ENCODE measurements at places on chromosomes 5 and 9.
A peak's percentile ranks its signal among the peaks of the same experiment; 100 is the strongest.

DNA sequence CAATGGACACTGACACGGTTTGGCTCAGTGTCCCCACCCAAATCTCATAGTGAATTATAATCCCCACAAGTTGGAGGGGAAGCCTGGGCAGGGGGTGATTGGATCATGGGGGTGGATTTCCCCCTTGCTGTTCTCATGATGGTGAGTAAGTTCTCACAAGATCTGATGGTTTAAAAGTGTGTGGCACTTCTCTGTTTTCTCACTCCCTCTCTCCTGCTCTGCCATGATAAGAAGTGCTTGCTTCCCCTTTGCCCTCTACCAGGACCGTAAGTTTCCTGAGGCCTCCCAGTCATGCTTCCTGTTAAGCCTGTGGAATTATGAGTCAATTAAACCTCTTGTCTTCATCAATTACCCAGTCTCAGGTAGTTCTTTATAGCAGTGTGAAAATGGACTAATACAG is 115.8 kb upstream of the KIF2A start:
- DNase-seq: no peak

DNA sequence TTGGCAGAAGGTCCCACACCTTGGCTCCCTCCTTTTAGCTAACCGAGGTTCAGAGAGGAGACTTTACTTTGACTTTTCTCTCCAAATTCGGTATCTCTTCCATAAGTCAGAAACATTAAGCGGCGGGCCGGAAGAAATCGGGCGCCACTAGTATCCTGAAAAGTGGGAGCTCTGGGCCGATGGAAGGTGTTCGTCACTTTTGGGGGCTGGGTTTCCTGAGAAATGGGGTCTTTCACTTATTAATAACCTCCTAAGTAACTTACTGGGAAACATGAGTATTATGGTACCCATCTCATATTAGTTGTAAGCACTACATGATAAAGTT is 716 bp downstream of the STX17 start:
- DNase-seq: no peak

DNA sequence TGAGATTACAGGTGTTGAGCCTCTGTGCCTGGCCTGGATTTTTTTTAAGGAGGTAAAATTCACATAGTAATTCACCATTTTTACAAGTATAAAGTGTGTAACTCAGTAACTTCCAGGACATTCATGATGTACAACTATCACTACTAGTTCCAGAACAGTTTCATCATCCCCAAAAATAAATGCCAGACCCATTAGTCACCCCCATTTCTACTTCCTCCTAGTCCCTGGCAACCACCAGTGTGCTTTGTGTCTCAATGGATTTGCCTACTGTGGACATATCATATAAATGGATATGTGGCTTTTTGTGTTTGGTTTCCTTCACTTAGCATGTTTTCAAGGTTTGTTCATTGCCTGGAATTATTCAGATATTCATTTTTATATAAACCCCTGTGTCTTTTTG is 72.5 kb upstream of the PANK3 start:
- DNase-seq: no peak

DNA sequence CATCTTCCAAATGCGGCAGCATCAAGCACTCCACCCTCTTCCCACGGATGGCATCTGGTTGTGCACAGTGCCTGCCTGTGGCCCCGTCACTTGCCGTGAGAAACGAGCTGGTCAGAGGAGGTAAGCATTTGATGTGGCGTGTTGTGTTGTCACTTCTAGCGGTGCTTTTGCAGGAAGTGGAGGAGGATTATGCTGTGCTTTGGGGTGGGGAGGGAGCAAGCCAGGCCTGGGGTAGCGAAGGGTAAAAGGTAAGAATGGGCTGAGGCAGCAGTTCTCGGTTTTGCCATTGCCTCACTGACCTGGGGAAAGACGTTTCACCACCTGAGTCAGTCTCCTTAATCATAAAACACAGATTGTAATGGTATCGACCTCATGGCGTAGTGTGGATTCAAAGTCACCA is 2.3 kb upstream of the POMT1 start:
- DNase-seq: no peak

- DNase-seq: peak; percentile 90
Observed at GRCh38 chr5:181190711-181191525, 14.1 kb downstream of the TRIM7 start.

DNA sequence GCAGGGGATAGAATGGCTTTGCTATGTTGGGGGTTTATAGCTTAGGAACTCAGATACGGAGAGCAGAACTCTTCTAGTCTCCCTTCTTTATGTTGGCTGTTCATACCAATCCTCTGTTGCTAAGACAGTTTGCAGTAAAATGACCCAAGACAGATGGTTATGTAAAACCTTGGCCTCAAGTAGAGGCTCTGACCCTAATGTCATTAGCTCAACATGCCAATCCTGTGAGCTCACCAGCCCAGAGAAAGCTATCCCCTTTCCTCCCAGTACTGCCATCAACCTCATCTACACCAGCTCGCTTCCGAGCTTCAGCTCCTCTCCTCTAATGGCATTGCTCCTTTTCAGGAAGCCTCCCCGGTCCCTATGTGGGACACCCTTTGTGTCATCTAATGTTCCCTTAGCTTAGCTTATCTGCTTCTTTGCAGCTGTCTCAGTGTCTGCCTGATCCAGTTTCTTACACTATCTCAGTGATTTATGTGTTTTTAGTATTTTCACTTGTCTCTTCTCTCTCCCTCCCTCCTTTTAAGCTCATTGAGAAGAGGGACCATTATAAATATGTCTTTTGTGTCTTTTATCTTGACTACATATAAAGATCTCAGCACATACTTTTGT is 281.3 kb upstream of the CLINT1 start:
- DNase-seq: no peak

GRCh38 chr5:107541400-107541799 is 129.3 kb downstream of the EFNA5 start:
- DNase-seq: no peak

DNA sequence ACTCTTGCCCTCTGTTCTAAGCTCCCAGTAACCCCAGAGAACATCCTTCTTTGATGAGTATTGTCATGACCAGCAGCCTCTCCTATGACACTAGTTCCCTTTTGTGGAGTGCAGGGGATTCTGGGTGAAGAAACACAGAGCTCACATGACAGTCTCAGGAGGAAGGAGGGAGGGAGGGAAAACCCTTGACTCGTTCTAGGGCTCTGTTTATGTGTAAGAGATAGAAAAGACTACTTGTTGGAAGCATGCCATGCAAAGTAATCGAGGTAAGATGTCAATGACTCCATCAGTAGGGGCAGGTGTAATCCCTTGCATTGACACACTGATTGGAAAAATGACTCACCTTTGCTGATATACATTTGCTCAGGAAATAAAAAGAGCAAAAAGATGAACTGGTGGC is 190.2 kb upstream of the ELL2 start:
- no peak for DNase-seq

DNA sequence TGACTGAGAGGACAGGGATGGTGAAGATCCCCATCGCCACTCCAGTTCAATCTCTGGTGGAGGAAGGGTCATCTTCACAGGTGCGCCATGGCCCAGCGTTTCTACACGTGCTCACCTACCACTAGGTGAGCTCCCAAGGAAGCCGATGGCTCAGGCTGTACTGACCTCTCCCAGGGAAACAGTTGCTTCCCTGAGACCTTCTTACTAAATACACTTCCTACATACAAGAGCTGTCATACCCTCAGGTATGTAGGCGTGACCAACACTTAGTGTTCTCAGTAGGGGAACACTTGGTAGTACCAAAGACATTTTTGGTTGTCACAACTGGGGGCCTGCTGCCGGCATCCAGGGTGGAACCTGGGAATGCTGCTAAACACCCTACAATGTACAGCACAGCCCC is 75.2 kb downstream of the TENT4A start:
- no peak for DNase-seq

DNA sequence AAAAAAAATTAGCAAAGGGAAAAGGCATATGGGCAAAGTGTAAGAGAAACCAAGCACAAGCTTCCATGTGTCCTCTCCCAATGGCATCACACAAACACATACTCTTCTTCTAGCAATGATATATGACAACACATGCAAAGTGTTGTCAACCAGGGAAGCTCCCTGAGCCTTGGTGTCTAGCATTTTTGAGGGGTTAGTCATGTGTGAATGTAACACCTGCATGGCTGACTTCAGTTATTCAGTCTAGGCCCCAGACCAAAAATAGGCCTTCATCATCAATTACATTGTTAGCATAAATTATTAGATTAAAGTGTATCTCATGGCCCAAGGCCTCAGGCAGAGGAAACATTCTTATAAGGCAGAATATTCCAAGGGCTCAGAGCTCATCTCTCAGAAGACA is 450.0 kb downstream of the TLE1 start:
- no peak for DNase-seq

- DNase-seq: no peak
Observed at GRCh38 chr5:111383288-111383970, 128.9 kb downstream of the STARD4 start.

DNA sequence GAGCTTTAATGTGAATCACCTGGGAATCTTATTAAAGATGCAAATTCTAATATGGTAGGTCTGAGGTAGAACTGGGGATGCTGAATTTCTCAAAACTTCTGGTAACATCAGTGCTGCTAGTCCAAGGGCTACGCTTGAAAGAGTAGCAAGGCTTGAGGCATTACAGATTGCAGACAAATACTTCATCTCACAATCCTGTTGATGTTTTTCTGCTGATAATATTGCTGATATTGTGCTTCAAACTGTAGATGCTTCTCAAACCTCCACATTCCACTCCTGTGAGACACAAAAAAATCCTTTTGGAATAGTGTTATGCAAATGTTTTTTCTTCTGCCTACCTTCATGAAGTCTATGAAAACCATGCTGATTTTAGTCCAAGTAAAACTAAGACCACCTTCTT is 139.5 kb downstream of the SAXO1 start:
- no peak for DNase-seq

DNA sequence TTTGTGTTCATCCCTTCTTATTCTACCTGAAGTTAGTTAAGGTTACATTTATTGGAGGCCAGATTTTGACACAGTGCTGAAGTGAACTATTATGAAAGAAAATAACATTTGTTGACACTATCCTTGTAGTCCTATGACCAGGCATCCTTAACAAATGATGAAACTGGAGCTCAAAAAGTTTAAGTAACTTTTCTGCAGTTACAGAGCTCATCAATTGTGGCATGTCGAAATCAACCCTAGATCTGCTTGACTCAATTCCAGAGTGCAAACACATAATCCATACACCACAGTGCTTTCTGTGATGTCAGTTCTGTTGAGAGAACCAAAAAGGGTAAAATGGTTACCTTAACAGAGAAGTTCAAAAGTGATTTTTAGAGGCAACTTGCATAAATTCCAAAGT is 28.6 kb downstream of the KCNN2 start:
- no peak for DNase-seq

- no peak for DNase-seq
Observed at GRCh38 chr5:124583469-124584350, 162.7 kb downstream of the ZNF608 start.

- DNase-seq: no peak
Observed at GRCh38 chr5:33170411-33170810, 270.4 kb upstream of the TARS1 start.

GRCh38 chr5:68646144-68646543 is 430.6 kb downstream of the PIK3R1 start:
- DNase-seq: no peak

- DNase-seq: no peak
Observed at GRCh38 chr5:73596705-73597328, 29.2 kb upstream of the ARHGEF28 start.

- peak; percentile 89 for DNase-seq
Observed at GRCh38 chr5:76715736-76716455, at the start of gene F2R. F2R (plus strand) TSS chr5:76716126; CDS start chr5:76716308, 182 bp downstream.

DNA sequence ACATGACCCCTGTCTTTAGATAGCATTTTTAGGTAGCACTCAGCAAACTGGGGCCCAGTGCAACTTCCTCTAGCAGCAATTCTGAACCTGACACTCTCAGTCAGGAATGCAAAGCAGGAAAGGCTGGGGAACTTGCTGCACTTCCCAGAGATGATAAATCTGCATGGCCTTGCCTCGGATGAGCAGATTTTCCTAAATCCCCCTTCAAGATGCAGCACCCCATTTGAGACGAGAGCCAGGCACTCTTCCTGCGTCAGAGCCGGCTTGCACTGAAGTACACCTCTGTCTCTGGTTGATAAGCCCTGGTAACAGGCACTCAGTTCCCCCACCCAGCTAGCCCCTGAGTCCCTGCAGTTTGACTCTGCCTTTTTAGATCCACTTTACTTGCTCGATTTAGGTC is 296.7 kb upstream of the PANK3 start:
- DNase-seq: no peak

DNA sequence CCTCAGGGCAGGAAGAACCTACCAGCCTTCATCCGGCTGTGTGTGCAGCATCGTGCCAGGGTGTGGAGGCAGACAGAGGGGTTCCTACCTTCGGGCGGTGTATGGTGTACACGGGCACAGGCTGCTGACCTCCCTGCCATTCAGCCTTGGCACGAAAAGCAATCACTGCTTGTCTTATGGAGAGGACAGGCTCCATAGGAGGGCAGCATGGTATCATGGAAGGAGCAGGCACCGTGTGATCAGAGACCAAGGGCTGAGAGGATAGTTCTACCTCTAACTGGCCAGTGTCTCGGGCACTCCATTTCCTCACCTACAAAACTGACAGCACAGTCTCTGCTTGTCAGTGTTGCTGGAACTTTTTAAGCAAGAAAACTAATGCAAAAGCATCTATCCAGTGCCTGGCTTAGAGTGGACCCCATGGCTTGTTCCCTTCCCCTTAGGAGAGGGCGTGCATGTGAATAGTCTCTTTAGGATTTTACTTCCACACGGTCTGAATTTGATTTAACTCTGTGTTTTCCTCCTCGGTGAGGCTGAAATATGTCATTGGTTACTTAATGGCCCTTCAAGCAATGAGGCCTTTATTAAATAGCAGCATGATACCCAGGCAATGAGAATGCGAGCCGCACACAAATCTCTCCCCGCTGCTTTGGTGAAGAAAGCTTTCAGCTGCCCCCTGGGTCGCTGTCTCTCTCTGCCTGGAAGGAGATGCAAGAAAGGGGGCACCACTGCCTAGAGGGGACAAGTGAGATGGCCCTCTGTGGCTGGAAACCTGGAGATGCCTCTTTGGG is 22.2 kb downstream of the TTLL11 start:
- no peak for DNase-seq

DNA sequence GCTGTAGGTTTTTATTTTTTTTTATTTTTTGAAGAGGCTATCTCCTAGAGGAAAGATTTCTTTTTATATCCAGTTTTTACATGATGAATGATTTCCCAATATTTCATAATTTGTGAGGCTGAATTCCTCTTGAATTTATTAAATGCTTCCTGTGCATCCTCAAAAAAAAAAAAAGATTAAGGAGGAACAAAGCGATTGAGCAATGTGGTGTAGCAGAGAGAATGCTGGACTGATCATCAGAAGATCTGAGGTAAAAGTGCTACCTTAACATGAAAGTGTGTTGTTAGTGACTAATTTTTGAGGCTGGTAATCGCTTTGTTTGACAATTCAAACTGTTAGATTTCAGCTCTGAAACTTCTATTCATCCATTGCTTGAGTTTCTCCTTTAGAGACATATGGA is 125.1 kb downstream of the ESM1 start:
- no peak for DNase-seq

DNA sequence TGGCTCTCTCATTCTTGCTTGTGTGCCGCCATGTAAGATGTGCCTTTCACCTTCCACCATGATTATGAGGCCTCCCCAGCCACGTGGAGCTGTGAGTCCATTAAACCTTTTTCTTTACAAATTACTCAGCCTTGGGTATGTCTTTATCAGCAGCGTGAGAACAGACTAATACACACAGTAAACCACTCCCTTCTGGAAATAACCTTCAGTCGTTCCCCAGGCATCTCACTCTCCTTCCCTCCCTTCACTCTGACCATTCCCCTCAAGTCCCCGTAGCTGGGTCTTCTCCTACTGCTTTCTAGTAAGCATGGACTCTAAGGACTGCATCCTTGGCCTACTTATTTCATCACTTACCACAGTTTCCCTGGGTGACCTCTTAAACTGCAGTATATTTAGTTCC is 493.9 kb downstream of the CCDC171 start:
- DNase-seq: no peak

GRCh38 chr9:106420511-106420944 is 442.4 kb upstream of the ZNF462 start:
- no peak for DNase-seq

Measured in mesenteric fat pad (tissue), 1 donor.